ENCODE measurements at places on chromosomes 2 and 18. TPM values are rescaled to one million over a fixed set of nuclear protein-coding genes. Genes with fewer than 3 reads are reported as not detected.

MC2R gene
- 0.24 TPM for polyA plus RNA-seq

- DNase-seq: no peak
These were observed 12.5 kb upstream of the TEX261 start for GRCh38 chr2:71006955-71007799.

CCBE1 gene
- 1.9 TPM for polyA plus RNA-seq

GALNT3 gene
- polyA plus RNA-seq: 45.0 TPM

G6PC2 gene
- 2.4 TPM for polyA plus RNA-seq

- DNase-seq: no peak
These were observed 57.5 kb upstream of the SLC14A2 start for GRCh38 chr18:45557779-45558178.

COL6A3 gene
- polyA plus RNA-seq: 93.1 TPM

CNDP1 gene
- 0.40 TPM for polyA plus RNA-seq

- no peak for DNase-seq
These were observed 37.7 kb downstream of the DOCK10 start for GRCh38 chr2:225004597-225004996.

GRCh38 chr2:2881499-2881898, 496.1 kb downstream of the EIPR1 start:
- DNase-seq: no peak

SCG2 gene
- polyA plus RNA-seq: 1.2 TPM

ZNF396 gene
- polyA plus RNA-seq: 9.3 TPM

DNA sequence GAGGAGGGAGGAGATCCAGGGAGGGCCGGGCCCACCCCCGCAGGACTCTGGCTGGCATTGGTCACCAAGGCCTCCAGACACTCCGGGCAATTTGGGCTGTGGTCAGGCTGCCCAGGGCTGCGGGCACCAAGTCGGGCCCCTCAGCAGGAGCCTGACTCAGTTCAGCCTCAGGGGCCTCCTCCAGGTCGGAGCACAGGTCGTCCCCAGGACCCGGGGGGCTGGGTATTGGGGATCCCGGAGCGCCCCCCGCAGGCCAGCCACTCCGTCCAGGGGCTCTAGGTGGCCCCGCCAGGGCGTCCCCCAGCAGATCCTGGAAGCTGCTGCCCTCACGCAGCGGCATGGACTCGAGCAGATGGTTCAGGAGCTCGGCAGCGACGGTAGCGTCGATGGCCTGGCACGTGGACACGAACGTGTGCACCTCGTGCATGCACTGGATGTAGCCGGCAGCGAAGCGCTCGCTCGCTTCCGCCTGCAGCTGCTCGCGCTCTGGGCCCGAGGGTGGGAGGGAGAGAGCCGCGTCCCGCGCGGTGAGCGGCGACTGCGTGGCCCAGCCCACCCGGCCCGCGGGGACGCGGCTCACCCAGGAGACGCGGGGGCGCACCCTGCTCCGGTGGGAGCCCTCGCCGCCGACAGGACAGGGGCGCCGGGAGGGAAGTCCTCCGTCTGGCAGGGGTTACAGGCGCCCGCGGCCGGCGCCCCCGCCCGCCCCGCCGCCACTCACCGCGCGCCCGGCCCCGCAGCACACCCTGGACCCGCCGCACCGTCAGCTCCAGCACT, 884 bp downstream of the HES6 start:
- DNase-seq: no peak

ASAP2 gene
- 87.2 TPM for polyA plus RNA-seq

MLPH gene
- polyA plus RNA-seq: 5.5 TPM

LINC00305 gene
- 13.2 TPM for polyA plus RNA-seq

DNA sequence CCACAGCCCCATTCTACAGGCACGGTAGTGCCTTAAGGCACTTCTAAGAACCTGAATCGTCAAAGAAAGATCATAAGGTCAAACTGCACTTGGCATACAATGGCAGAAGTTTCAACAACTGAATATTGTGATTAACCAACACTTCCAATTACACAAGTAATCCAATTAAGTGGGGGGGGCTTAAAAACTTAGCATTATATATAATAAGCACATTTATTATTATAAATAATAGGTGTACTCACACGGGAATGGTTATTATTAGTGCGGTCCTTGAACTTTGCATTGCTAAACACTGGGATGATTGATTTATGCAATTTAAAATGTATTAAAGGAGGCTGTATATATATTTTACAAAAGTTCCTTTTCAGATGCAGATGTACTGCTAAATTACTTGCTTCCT, 7.6 kb downstream of the APCDD1 start:
- no peak for DNase-seq

WBP1 gene
- 80.8 TPM for polyA plus RNA-seq

DNA sequence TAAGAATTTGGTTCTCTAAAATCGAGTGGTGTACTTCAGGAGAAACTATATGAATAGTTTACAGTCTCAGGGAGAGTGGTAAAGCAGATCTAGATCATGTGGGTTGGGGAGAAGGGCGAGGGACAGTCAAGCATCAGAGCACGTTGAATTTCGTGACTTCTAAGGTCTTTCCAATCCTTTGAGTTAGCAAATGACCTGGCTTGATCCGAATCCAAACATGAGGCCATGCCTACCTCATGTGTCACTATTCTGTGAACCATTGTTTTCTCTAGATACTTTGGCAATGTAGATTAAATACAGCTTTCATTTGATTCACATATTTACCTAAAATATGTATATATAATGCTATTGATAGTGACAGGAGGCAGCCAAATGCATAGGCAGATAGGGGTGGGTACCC, 674.9 kb downstream of the NYAP2 start:
- DNase-seq: no peak

GRCh38 chr2:121210691-121211090, 74.3 kb downstream of the TFCP2L1 start:
- DNase-seq: no peak

DNA sequence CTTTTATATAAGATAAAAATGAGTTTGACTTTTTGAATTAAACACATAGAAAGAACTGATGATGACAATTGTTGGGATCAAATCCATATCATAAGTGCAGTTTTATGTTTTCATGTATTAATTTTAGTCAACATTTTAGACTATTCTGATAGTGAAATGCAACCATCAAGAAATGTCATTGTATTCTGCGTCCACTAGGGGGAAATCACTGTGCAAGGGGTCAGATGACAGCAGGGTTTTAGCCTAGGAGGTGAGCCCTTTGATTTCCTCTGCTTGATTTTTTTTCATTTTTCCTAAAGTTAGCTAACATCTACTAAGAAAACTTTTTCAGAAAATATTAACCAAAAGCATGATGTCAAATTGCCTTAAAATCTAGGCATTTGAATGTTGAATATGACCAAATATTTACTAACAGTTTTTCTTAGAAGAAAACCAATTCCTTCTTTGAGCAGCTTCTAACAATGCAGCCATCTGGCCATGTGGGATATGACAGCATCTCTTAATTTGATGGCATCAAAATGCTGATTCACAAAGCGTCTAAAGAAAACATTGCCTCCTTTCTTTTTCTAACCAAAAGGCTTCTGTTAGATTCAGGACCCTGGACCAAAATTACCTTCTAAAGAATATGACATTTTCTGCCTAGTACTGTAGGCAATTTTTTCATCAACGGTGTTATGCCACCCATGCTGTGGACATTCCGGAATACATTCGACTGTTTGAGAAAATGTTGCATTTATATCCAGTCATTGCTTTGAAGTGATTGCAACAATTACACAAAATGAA, 141.5 kb downstream of the SPHKAP start:
- no peak for DNase-seq

- DNase-seq: no peak
These were observed 709 bp downstream of the PTPN2 start for GRCh38 chr18:12883372-12883683.

- DNase-seq: no peak
These were observed 321.8 kb downstream of the ZEB2 start for GRCh38 chr2:144198116-144198515.
